Mammary epithelial cell (primary cell): ENCODE measurements at places on chromosomes 7 and 10. TPM values are rescaled to one million over a fixed set of nuclear protein-coding genes. Genes with fewer than 3 reads are reported as not detected.
A peak's percentile ranks its signal among the peaks of the same experiment; 100 is the strongest.

TBX20 gene
- not detected in 2 replicates for total RNA-seq

ENTPD1 gene
- total RNA-seq: not detected in 2 replicates

CTBP2 gene
- 111 and 132 TPM in 2 replicates for total RNA-seq

FOXI2 gene
- not detected for total RNA-seq

POR gene
- total RNA-seq: 64.2 and 67.9 TPM in 2 replicates

TAS2R5 gene
- total RNA-seq: 0.87 and 2.7 TPM in 2 replicates

SEM1 gene
- total RNA-seq: 14.7 TPM

GPC2 gene
- 4.7 and 6.4 TPM in 2 replicates for total RNA-seq

FKBP6 gene
- total RNA-seq: not detected in 2 replicates

DNA sequence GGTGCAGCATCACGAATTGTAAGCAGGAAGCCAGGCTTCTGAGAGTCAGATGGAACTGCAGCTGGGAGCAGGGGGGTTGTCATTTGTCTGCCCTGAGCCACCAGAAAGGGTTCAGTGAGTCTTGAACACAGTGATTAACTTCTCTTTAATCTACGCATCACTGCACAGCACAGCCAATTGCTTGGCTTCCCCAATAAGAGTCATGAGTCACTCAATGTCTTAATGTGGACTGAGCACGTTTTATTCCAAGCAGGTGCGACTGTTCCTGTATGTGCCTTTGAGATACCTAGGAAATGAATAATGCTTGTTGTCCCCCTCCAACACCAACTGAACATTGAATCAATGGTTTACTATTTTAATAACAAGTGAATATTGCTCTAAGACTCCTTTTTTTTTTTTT is 26.0 kb upstream of the PLEKHA1 start:
- DNase-seq: no peak

GRCh38 chr7:93231259-93231658 is 907 bp upstream of the VPS50 start:
- peak; percentile 74 for DNase-seq

GRCh38 chr7:157496416-157497275 is 159.8 kb downstream of the DNAJB6 start:
- no peak for DNase-seq

GRCh38 chr10:86651631-86652331 is 2.6 kb upstream of the OPN4 start:
- no peak for DNase-seq

GRCh38 chr7:1851721-1852516 is 181.8 kb downstream of the ELFN1 start:
- no peak for DNase-seq

DNA sequence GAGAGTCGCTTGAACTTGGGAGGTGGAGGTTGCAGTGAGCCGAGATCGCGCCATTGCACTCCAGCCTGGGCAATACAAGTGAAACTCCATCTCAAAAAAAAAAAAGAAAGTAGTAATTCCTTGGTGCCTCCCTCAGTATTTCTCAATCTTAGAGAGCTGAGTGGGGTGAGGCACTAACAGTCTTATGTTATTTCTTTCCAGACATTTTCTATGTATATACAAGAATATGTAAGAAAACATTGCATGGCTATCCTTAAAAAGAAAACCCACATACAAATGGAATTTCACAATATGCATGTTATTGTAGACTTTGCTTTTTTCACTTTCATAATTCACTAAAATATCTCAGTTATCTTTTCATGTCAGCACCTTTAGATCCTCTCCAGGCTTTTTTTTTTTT is 13.6 kb upstream of the SLF2 start:
- DNase-seq: no peak

GRCh38 chr7:155692317-155692716 is 47.9 kb downstream of the RBM33 start:
- no peak for DNase-seq

GRCh38 chr7:77935652-77936348 is 137.2 kb downstream of the PHTF2 start:
- DNase-seq: no peak

DNA sequence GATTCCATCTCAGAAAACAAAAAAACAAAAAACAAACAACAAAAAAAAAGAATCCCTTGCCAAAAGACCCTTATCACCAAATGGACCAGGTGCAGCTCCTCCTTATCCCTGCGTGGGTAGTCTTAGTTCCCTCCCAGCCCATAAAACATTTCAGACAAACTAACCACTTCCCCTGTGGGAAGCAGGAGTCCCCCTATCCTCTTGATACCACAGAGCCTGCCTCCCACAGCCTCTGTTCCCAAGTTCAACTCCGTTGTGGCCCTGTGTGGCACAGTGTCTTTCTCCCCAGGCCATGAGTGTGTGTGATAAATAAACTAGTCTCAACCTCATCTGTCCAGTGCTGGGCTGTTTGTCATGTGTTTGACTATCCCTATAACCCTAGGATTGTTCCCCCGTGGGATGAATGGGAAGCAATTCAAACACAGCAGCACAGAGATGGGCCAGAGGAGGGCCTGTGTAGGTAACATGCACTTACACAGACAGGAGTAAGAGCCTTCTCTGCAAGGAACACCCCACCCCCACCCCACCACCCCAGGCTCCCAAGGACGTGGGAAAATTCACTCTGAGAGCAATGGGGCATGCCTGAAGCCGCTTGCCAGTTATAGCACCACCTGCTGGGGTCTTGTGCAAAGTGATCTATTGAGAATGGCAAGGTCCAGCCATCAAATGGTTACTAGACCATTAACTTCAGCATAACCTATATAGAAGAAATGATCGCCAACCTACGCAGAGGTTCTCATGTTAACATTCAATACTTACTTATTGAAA is 147.1 kb upstream of the GHITM start:
- DNase-seq: peak; percentile 20

DNA sequence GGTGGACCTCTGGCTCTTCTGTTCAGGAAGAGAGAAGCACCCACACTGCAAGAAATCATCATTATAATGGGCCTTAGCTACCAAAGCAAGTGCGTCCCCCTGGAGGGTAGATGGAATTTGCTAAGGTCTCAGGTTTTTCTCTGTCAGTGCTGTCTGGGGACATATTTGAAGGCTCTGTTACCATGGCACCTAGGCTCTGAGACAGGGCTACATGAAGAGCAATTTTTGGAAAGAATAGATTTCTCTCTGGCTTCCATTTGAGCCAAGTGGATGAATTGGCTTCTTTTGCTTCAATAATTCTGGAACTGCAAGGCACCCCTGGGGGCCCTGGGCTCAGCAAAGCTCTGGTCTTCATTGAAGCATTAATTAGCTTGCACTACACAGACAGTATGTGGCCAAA is 349.1 kb upstream of the GALNT17 start:
- no peak for DNase-seq

DNA sequence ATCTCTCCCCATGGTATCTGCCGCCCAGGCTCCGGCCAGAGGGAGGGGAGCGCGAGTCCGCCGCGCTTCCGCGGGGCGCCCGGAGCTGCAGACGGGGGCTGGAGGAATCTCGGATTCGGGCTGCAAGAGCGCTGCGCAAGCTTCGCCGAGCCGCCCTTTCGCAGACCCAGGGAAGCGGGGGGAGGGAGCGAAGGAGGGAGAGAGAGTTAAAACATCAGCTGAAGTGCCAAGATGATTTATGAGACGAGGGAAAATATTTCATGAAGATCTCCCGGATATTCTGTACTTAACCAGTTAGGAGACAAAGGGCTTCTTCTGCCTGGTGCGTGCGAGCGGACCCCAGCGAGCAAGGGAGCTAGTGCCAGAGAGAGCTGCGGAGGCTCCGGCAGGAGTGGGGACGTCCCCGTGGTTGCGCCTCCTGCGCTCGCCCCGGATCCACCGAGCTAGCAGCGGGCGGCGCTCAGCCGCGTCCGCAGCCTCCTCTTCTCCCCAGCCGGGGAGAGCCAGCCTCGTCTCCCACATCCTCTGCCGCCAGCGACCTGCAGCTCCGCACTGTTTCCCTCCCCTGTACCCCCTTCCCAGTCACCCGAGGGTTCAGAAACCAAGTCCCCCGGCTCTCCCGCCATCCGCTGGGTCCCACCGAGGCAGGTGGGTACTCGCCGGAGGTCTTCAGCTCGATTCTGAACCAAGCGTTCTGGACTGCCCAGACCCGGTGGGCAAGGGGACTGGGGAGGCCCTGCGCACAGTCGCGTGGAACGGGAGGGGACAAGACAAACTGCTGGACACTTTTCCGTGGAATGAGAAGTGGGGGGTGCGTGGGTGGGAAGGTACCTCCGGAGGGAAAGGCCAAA is 1.0 kb upstream of the PAX2 start:
- no peak for DNase-seq

DNA sequence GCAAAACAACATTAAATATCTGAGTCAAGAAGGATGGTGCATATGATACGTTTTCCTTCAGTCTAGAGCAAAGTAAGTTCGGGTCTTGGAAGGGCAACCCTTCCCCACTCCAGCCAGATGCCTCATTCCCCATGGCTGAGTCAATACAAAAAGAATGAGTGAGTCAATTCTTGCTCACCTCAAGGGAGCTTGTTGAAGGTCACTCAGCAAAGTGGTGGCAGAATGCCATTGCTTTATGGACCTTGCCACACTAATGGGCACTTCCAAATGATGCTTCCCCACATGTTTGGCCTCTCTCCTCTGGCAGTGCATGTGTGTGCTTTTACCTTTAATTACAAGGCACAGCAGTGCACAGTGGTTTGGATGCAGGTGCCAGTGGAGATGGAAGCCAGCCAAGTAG is 296.5 kb downstream of the SORCS3 start:
- peak; percentile 66 for DNase-seq

GRCh38 chr7:117567781-117568180 is 88.0 kb downstream of the CFTR start:
- DNase-seq: no peak

DNA sequence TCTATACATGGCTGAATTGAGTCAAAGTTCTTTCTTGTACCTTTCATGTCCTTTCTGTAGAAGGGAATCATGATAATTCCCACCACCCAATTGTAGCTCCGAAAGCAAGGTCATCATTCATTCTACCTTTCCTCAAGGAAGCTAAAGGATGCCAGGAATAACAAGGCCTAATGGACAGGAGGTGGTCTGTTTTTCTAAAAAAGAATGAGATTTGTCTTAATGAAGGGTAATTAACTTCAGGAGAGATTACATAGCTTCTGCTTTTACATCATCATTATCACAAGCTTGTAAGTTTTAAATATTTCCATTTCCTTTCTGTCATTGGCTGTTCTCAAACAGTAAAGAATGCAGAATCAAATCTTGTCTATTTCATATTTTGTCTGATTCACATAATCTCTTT is 249.5 kb upstream of the SORCS1 start:
- DNase-seq: no peak

DNA sequence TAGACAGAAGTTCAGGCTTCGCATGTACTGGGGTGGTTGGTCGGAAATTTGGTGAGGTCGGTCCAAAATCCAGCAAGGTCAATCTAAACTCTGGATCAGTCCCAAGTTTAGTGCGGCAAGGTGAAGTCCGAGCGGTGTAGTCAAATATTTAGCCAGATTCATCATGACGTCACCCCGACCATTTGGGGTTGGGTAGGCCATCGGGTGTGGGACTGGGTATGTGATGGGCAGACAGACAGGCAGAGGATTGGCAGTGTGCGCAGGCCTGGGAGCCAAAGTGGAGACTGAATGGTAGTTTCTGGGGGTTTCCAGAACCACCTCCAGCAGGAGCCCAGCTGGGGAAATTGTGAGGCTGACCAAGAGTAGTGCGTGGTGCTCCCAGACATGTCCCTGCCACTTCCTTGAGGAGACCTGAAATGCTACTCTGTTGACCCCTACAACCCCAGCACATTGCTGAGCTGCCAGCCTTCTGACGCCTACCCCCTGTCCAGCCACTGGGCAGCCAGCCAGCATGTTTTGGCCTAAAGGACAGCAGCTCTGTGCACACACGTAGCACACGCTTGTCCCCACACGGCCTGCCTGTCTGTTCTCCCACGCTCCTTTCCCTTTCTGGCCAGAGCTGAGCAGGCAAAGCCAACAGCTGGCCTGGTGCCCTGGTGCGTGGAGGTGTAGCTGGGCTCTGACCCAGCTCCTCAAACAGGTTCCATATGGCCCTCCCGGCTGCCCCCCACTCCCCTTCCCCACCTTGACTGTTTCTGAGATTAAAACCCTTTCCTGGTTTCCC is 55.9 kb downstream of the FAM241B start:
- peak; percentile 58 for DNase-seq

DNA sequence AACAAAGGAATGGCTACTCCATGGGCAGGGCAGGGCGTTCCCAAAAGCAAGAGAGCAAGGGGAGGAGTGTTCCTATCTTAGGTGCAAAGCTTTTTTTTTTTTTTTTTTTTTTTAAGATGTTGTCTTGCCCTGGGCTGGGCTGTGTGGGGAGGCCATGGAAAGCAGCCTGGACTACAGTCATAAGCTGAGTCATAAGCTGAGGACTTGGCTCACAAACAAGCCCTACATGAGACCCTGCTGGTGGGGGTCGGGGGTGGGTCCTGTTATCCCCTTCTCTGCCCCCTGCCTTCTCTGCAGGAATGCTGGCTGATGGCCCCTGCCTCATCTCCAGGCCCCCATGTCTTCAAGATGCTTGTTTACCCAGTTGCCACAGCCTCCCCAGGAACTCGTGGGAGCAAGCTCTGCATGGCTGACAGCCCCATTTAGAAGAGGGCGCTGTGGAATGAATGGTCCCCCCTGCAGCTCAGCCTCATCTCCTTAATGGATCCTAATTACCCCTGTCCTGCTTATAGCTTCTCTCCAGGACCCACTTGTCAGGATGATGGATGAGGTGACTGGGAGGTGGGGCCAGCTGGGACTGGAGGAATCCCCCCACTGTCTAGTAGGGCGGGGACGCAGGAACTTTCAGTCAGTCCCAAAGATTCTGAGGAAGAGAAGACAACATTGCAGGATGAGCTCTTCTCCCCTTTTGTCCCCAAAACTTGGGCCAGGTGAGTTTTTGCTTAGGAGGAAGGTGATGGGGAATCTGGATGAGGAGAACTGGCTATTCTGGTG is 340.8 kb upstream of the PODXL start:
- DNase-seq: peak; percentile 52
